Suppressor macrophage treated with lipopolysaccharide for 4 hours (primary cell): ENCODE measurements at places on chromosomes 11 and 22.

- no peak for DNase-seq
These were observed 252.1 kb upstream of the ARHGAP42 start for GRCh38 chr11:100434821-100435641.

DNA sequence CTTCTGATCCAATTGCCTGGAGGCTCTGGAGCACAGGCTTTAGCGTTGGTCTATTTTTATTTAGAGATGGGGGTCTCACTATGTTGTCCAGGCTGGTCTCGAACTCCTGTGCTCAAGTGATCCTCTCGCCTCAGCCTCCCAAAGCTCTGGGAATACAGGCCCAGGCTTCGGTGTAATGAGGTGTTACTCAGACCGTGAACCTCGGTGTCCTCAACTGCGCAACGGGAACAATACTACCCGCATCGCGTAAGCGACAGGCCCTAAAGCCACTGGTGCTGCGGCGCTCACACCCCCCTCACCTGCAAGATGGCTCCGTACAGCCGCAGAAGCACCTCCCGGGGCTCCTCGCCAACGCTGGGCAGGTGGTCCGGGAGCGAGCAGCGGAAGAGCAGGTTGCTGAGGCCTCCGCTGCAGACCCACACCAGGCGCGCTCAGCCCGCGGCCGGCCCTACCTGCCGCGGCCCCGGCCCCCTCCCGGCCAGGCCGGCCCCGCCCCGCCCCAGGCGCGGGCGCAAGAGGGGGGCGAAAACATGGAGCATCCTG lies 628 bp downstream of the CHKB start:
- DNase-seq, result peak; percentile 16

DNA sequence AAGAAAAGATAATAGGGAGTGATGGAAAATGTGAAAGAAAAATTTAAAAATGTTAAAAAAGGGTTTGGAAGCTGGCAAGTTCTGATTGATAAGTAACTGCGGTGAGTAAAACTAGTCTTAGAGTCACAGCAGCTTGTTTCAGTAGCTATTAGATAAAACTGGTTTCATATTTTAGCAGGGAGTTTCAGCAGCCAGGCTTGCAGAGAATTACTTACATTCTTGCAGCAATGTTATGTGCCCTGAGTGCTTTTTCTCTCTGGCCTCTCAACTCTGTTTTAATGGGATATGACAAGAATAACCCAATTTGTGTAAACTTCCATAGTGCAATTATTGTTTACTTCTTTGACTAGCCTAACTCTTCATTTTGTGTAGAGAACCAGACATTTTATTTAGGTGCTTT lies 33.6 kb downstream of the PPME1 start:
- DNase-seq, result no peak

DNA sequence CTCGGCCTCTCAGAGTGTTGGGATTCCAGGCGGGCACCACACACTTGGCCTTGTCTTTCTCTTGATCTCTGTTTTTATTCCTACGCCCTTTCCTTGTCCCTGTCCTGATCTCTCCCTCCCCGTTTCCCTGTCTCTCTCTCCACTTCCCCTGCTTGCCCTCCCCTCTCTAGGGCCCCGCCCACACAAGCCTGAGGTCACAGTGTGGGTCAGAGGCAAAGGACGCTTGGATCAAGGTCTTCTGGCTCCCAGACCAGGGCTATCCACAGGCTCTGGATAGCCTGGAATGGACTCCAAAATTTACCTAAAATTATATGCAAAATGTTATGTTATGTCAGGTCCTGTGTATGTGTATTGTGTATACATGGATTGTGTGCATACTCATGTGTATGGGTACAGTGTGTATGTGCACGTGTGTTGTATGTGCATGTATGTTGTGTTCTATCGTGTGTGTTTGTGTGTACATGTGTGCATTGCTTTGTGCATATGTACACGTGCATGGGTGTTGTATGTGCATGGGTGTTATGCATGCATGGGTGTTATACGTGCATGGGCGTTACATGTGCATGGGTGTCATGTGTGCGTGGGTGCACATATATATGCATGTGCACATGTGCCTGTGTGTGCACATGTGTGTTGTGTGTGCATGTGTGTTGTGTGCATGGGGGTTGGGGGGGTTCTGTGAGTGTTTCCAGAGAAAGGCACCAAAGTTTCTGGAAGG lies 38.3 kb downstream of the TP53I11 start:
- peak; percentile 44 for DNase-seq

DNA sequence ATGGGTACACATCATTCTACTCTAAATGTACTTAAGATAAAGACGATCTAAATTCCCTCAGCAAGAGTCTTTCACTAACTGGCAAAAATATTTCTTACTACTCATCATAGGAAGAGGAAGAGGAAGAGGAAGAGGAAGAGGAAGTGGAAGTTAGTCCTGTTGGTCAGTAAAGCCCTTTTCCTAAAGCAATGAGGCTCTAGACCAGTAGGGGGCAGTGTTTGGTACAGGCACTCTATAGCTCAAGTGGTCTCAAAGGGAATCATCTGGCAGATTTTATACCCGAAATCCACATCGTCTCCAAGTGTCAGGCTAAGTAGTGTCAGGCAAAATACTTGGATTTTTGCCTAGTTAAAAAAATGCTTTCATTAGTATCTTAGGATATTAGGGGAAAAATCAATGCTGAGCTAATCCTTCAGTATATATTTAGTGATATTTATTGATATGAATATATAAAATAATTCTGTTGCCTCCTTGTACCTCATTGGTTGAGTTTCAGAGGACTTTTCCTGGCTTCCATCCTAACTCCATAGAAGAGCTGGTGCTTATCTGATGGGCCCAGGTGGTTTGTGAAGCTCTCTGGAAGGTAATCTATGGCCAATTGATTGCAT lies 7.7 kb downstream of the BLID start:
- peak; percentile 44 for DNase-seq

DNA sequence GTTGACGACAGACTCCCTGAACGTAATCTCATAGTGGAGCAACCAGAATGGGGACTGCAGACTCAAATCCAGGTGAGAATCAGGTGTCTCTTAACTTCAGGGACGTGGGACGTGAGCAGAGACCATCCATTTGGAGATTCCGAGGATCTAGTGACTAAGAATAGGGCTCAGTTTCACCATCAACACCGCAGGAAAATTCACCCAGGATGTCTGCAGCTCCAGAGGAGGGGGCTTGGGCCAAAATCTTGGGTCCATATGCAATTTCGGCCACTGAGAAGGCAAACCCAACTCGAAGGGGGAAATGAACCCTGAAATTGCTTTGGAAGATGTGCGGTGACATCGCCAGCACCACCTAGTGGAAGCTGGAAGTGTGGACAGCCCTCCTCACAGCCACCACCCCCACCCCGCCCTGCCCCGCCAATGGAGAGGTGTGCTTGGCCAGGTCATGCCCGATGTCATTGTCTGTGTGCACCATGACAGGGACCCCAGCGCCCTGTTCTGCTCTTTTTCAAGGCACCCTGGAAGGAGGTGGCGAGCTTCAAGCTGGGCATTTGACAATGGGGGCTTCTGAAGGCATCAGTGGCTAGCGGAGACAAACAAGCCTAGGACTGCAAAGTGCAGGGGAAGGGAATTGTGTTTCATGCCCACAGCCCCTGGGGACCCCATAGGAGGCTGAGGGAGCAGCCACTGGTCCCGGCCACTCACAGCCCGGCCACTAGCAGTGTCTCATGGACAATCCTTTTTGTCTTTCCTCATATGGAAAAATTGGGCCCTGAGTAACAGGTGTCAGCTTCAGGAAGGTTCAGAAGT lies 24.8 kb downstream of the APOL1 start:
- DNase-seq, result peak; percentile 62

GRCh38 chr11:28743061-28743550 lies 634.9 kb downstream of the METTL15 start:
- DNase-seq, result no peak

DNA sequence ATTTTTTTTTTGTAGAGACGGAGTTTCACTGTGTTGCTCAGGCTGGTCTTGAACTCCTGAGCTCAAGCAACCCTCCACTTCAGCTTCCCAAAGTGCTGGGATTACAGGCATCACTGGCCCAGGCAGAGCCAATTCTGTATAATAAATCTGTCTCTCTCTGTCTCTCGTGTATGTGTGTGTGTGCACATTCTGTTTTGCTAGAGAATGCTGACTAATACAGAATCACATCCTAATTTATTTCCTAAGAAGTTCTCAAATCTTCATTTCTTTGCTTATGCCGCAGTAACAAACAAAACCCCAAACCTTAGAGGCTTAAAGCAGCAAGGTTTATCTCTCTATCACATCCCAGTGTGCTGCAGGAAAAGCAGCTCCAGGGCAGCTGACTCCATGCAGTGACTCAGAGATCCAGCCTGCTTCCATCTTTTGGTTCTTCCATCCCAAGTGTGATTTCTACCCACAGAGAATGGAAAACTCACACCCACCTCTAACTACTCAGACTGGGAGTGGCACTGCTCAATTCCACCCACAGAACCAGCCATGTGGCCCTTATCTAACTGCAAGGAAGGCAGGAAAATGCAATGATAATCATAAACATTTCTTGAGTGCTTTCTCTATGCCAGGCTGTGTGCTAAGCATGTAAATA lies 35.1 kb upstream of the LRRC10B start:
- no peak for DNase-seq

DNA sequence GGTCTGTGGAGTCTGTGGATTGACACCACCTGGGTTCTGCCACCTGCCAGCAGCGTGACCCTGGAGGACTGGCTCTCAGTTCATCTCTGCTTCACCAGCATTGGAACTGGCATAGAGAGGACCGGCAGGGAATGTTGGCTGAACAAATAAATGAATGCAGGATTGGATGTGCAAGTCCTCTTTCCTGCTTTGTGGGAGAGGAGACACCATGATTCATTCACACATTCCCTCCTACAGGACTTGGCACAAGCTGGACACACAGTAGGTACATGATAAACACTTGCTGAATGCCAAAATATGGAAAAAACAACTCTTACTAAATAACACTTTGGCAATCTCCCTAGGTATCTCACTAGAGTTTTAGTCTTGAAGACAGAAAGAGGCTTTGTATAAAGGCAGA lies 116.6 kb upstream of the NARS2 start:
- no peak for DNase-seq

DNA sequence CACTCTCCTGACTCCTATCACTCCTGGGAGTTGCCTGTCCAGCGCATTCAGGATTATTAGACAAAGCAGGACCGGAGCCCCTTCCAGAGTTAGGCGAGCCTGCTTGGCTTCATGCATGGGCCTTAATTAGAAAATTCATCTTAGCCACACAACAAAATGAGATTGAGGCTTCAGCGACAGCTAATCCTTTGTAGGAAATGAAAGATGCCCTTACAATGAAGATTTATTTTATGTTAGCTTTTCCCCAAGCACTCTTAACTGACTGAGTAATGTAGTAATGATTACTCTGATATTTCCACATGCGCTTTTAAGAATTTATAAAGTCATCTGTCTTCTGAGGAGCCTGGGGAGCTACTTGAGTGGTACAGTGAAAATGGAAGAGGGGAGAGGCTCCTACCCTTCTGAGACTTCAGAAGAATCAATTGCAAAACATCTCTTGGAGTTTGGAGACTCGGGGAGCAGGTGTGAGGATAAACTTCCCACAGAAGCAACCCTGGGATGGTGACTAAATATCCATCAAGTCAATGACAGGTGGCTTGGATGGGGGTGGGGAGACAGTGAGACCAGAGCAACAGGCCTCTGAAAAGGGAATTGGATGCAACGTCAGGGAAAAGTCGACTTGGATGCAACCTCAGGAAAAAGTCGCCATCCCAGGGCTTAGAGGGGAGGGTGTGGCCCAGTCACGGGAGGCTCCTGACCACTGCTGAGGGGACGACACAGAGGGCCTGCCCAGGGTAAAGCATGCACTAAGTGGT lies 434.5 kb upstream of the B3GAT1 start:
- no peak for DNase-seq

DNA sequence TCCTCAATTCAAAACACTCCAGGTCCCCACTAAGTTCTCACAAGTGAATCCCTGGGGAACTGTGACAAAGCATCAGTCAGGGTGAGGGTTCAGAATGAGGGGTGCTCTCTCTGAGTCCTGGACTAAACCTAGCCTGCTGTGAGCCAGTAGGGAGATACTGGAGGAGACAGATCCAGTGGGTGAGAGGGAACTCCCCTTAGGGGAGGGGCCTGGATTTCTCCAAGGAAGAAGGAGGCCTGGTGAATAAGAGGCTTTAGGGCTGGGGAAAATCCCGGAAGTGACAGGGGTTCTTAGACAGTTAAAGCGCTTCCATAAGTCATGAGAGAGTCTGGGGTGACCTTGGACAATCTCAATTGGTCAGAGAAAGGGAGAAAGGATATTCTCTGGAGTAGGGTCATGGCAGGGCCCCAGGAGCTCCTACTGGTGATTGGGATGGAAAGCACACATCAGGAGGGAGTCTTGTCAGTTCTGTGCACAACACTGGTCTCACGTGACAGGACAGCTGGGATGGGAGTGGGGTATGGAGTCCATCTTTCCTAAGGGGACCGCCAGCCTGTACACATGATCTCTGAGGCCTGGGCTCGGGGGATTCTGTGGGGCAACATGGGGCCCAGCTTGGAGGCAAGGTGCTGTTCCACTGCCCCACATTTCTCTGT lies 1.5 kb downstream of the TBC1D10A start:
- peak; percentile 75 for DNase-seq

- DNase-seq, result peak; percentile 35
These were observed 893 bp downstream of the SLC36A4 start for GRCh38 chr11:93196816-93197379.

- no peak for DNase-seq
These were observed 635 bp downstream of the C11orf21 start for GRCh38 chr11:2300936-2301630.

GRCh38 chr11:60145677-60146076 lies 37.2 kb downstream of the MS4A6A start:
- DNase-seq, result no peak

DNA sequence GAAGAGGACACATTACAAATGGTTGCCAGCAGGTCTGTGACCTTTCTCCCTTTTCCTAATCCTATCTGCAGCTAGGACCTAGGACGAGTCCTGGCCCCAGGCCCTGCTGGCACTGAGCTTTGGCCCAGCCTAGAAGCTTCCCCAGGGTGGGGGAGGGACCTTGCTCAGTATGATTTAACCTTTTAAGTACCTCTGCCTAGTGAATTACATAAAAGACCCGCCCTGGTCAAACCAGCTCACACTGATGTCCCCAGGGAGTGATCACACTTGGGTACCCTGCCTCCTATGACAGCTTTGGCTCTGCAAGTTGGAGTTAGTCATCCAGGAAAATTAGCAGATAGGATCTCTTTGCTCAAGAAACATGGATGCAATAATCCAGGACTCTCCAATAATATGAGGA lies 21.9 kb downstream of the ASCC2 start:
- no peak for DNase-seq
